ENCODE measurements at places on chromosomes 13 and 19.

GRCh38 chr19:8452446-8453123 lies 7.8 kb downstream of the HNRNPM start:
- H3K4me3 ChIP-seq, result no peak overlapping the region
- no peaks in the 10 kb centered on the region for H3K36me3 ChIP-seq
- H3K27ac ChIP-seq, result no peak overlapping the region
- H3K4me1 ChIP-seq, result peaks cover 31% of the 10 kb centered on the region
- DNase-seq, result no peak

DNA sequence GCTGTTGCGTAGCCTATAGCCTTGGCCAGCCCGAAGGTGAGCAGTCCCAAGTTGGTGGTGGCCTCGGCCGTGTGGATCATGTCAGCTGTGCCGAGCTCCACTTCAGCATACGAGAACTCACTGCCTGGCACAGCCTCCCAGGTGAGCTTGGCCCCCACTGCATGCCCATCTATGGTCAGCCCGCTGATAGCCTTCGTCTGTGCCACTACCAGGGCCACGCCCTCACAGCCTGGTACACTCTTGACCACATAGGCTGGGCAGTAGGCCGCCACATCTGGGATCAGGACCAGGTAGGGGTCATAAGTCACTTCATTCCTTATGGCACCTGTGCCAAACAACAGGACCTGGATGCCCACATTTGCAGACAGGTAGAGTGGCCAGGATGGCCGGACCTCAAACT lies 7.4 kb downstream of the FCGBP start:
- H3K4me3 ChIP-seq, result no peak overlapping the region
- H3K27me3 ChIP-seq, result no peaks in the 10 kb centered on the region
- no peaks in the 10 kb centered on the region for H3K36me3 ChIP-seq
- H3K4me1 ChIP-seq, result no peaks in the 10 kb centered on the region
- DNase-seq, result no peak

- peak; percentile 74 for DNase-seq
- no peaks in the 10 kb centered on the region for H3K36me3 ChIP-seq
- H3K27ac ChIP-seq, result peak overlapping the region; percentile 100
- H3K4me1 ChIP-seq, result peaks cover 12% of the 10 kb centered on the region
- H3K4me3 ChIP-seq, result peak overlapping the region; percentile 99
Observed at GRCh38 chr19:49676136-49676783, 811 bp upstream of the PRMT1 start.

DNA sequence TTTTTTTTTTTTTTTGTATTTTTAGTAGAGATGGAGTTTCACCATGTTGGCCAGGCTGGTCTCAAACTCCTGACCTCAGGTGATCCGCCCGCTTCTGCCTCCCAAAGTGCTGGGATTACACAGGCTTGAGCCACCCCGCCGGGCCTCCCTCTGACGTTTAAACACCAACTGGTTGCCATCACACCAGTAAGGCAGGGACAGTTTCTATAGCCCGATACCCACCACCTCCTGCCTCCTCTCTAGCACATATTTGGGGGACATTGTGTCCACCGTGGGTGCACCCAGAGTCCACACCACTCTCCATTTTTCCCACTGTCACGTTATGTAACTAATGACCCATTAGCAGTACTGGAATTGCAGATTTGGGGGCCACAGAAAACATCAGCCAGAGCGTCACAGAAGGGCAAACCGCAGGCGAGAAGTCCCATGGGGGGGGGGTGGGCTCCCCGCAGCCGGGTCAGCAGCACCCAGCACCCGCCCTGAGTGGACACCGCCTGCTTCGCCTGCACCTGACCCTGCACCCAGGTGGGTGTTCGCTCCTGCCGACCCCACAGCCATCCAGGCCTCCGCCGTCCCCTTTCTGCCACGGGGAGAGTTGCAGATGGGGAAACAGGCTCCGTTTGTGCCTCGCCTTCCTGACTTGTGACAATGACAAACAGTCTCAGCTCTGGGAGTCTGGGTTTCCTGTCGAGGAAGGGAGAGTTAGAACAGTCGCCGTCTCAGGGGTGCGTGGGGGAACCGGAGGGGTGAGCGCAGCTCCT lies 3.6 kb downstream of the ONECUT3 start:
- peaks cover 10% of the 10 kb centered on the region for H3K4me1 ChIP-seq
- H3K4me3 ChIP-seq, result peak overlapping the region; percentile 88
- no peak overlapping the region for H3K27ac ChIP-seq
- H3K27me3 ChIP-seq, result peaks cover 23% of the 10 kb centered on the region
- DNase-seq, result no peak
- H3K36me3 ChIP-seq, result peaks cover 5% of the 10 kb centered on the region

DNA sequence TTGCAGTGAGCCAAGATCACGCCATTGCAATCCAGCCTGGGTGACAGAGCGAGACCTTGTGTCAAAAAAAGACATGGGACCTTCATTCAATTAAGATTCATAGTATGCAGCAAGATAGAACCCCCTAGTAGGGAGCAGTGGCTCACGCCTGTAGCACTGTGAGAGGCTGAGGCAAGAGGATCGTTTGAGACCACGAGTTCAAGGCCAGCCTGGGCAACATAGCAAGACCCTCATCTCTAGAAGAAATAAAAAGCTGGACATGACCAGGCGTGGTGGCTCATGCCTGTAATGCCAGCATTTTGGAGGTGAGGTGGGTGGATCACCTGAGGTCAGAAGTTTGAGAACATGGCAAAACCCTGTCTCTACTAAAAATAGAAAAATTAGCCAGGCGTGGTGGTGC lies 7.1 kb upstream of the LGALS7 start:
- no peaks in the 10 kb centered on the region for H3K36me3 ChIP-seq
- no peaks in the 10 kb centered on the region for H3K4me1 ChIP-seq
- no peak for DNase-seq
- no peaks in the 10 kb centered on the region for H3K27me3 ChIP-seq
- no peak overlapping the region for H3K27ac ChIP-seq

DNA sequence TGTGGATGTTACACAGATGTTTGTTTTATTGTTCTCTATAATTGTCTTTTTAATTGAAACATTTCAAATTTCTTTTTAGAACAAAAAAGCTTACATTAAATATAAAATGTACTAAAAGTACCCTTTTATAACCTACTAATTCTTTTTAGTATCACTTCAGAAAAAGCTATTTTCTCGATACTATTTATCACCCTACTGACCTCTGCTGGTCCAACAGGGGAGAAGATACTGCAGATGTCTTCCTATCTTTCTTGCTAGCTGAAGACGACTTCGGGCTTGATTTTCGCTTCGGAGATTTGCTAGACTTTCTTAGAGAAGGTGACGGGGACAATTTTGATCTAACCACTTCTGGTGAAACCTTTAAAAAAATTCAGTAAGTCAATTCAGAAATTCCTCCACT lies 42.4 kb downstream of the ZC3H13 start:
- no peaks in the 10 kb centered on the region for H3K36me3 ChIP-seq
- no peak overlapping the region for H3K27ac ChIP-seq
- no peak overlapping the region for H3K4me3 ChIP-seq
- no peaks in the 10 kb centered on the region for H3K27me3 ChIP-seq
- DNase-seq, result no peak
- peaks cover 1% of the 10 kb centered on the region for H3K4me1 ChIP-seq

DNA sequence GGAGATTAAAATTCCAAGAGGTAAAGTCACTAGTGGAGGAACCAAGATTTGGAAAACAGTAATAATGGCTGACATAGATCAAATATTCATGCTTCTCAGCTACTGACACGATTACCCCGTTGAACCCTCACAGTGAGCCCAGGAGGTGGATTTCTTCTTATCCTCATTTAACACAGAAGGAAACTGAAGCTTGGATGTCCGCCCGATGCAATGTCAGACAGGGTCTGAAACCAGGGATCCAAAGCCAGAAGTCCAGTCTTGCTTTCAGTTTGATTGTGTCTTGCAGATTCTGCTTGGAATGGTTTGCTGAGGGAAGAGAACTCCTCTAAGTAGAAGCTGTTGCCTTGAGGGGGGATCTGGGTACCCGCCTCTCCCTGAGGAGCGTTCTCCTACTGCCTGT lies 404.7 kb downstream of the KCNRG start:
- H3K4me1 ChIP-seq, result peaks cover 14% of the 10 kb centered on the region
- no peak for DNase-seq
- H3K27ac ChIP-seq, result no peak overlapping the region
- peaks cover 6% of the 10 kb centered on the region for H3K36me3 ChIP-seq
- no peaks in the 10 kb centered on the region for H3K27me3 ChIP-seq
- H3K4me3 ChIP-seq, result no peak overlapping the region

- no peak overlapping the region for H3K27ac ChIP-seq
- H3K4me1 ChIP-seq, result no peaks in the 10 kb centered on the region
- H3K27me3 ChIP-seq, result no peaks in the 10 kb centered on the region
- no peak overlapping the region for H3K4me3 ChIP-seq
- no peaks in the 10 kb centered on the region for H3K36me3 ChIP-seq
Observed at GRCh38 chr13:75347457-75347856, 134.5 kb downstream of the TBC1D4 start.

GRCh38 chr19:5170329-5170745 lies 170.3 kb downstream of the PTPRS start:
- peak; percentile 52 for DNase-seq
- peaks cover 7% of the 10 kb centered on the region for H3K36me3 ChIP-seq
- H3K27me3 ChIP-seq, result peaks cover 4% of the 10 kb centered on the region
- no peaks in the 10 kb centered on the region for H3K4me1 ChIP-seq
- no peak overlapping the region for H3K27ac ChIP-seq
- H3K4me3 ChIP-seq, result no peak overlapping the region

GRCh38 chr19:10764340-10764894 lies 46.5 kb downstream of the DNM2 start:
- H3K36me3 ChIP-seq, result peaks cover 3% of the 10 kb centered on the region
- H3K4me3 ChIP-seq, result no peak overlapping the region
- H3K4me1 ChIP-seq, result peaks cover 13% of the 10 kb centered on the region
- no peak for DNase-seq
- H3K27me3 ChIP-seq, result peaks cover 6% of the 10 kb centered on the region

GRCh38 chr13:100519626-100520025 lies 69.0 kb downstream of the GGACT start:
- no peak overlapping the region for H3K27ac ChIP-seq
- H3K27me3 ChIP-seq, result peaks cover 3% of the 10 kb centered on the region
- peaks cover 61% of the 10 kb centered on the region for H3K4me1 ChIP-seq
- H3K4me3 ChIP-seq, result no peak overlapping the region
- no peaks in the 10 kb centered on the region for H3K36me3 ChIP-seq

DNA sequence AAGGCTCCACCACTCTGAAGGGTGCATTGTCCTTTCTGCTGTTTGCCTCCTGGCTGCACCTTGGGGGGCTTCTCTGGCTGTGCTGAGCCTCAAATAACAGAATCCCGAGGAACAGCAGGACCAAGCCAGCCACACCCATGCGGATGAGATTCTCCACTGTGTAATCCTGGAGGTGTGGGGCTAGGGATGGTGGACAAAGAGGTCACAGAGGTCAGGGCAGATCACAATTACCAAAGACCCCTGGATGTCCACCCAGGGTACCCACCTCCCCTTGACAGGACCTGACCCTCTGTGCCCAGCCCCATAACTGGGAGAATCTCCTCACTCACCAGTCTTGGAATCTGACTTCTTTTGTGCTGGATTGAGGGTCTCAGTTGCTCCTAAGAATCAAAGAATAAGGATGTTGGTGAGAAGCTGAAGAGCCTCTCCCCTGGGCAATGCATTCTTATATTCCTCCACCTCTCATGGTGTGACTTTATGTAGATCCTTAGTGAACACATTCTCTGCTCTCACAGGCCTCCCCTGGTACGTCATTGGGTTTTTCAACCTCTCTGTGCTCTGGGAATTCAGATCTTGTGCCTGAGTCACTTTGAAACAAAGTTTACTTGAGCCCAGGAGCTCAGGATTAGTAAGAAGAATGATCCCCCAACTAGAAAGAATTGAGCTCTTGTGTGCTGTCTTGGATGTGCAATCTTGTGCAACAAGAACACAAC lies 5.2 kb downstream of the LILRA4 start:
- H3K4me1 ChIP-seq, result peaks cover 7% of the 10 kb centered on the region
- H3K36me3 ChIP-seq, result peaks cover 6% of the 10 kb centered on the region
- H3K4me3 ChIP-seq, result no peak overlapping the region
- H3K27ac ChIP-seq, result no peak overlapping the region

- H3K4me1 ChIP-seq, result no peaks in the 10 kb centered on the region
- no peak overlapping the region for H3K27ac ChIP-seq
- H3K36me3 ChIP-seq, result no peaks in the 10 kb centered on the region
- H3K4me3 ChIP-seq, result no peak overlapping the region
- DNase-seq, result no peak
- no peaks in the 10 kb centered on the region for H3K27me3 ChIP-seq
Observed at GRCh38 chr13:108003626-108004025, 211.7 kb downstream of the LIG4 start.

DNA sequence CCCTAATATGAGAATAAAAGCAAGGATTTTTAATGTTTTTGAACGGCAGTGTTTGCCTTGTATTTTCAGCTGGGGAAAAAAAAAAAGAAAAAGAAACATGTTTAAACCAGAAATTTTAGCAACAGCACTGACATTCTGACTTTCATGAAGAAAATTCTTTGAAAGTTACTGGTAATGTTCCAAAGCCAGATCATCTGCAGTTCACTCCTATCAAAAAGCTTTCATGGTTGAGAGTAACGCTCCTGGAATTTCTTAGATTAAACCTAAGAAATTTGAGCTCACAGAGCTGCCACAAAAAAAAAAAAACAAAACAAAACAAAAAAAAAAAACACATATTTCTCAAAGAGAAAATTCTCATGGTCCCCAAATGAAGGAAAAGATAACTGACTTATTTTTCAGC lies 1106.7 kb downstream of the EFNB2 start:
- no peaks in the 10 kb centered on the region for H3K36me3 ChIP-seq
- H3K4me1 ChIP-seq, result no peaks in the 10 kb centered on the region
- DNase-seq, result no peak
- no peak overlapping the region for H3K4me3 ChIP-seq
- no peaks in the 10 kb centered on the region for H3K27me3 ChIP-seq
- H3K27ac ChIP-seq, result no peak overlapping the region

- no peak overlapping the region for H3K4me3 ChIP-seq
- H3K27ac ChIP-seq, result no peak overlapping the region
- H3K27me3 ChIP-seq, result no peaks in the 10 kb centered on the region
- DNase-seq, result no peak
- no peaks in the 10 kb centered on the region for H3K36me3 ChIP-seq
- H3K4me1 ChIP-seq, result no peaks in the 10 kb centered on the region
Observed at GRCh38 chr13:56563663-56564062, 577.1 kb upstream of the PRR20A start.

- H3K27ac ChIP-seq, result no peak overlapping the region
- no peak overlapping the region for H3K4me3 ChIP-seq
- H3K36me3 ChIP-seq, result no peaks in the 10 kb centered on the region
- peaks cover 8% of the 10 kb centered on the region for H3K4me1 ChIP-seq
Observed at GRCh38 chr13:21703846-21704245, 33.0 kb downstream of the FGF9 start.
